ENCODE measurements at places on chromosomes 4 and X. TPM values are rescaled to one million over a fixed set of nuclear protein-coding genes. Genes with fewer than 3 reads are reported as not detected.

DNA sequence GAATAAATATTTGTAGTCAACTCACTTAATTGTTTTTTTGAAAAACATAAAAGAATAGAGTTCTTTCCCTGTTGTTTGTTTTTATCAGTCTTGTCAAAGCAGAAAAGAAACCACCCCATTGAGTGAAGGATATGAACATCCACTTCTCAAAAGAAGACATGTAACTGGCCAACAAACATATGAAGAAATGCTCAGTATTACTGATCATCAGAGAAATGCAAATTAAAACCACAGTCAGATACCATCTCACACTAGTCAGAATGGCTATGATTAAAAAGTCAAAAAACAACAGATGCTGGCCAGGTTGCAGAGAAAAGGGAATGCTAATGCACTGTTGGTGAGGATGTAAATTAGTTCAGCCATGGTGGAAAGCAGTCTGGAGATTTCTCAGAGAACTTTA, 326.1 kb upstream of the EMCN start:
- no peak for DNase-seq

DNA sequence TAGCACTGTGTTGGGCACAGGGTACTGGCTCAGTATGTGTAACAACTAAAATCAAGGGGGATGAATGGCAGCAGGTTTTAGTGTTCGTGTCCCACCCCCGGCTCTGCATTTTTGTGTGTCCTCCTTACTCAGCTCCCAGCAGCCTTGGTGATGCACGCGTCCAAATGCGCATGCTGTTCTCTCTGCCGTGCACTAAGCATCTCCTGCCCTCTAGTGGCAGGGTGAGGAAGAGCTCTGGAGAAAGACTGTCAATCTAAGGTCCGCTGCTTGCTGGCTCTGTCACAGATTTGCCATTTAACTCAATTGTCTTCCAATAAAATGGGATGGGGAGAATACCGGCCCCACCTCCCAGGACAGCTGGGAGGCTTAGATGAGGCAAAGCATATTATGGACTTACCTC, 61.4 kb downstream of the WFS1 start:
- no peak for DNase-seq

DNA sequence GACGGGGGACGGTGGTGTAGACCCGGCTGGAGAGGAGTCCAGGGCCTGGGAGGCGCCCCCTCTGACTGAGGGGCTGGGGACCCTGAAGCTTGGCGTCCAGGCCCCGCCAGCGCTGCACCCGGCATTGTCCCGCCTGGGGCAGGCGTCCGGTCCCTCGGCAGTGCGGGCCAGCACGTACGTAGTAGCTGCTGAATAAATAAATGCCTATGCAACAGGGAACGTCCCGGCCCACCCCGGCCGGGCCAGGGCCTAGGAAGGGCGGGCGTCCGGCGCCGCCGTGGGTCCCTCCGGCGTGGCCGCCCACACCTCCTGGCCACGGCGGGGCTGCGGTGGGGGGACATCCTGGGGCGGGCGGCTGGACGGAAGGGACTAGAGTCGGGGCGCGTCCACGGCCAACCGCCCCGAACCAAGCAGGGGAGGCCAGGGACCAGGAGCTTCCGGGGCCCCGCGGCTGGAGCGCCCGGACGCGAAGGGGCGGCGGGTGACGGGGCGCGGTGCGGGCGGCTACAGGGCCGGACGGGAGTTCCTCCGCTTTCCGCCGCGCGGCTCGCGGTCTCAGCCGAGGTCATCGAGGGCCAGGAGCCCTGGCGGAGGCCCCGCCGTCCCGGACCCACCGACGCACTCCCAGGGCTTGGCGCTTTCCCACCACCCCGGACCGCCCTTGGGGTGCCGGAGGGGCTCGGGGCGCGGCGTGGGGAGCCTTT, 886 bp upstream of the WWC2 start:
- DNase-seq: peak; percentile 54

GRCh38 chr4:141074098-141074878, 59.0 kb downstream of the RNF150 start:
- no peak for DNase-seq

Gene IRS4
- not detected for total RNA-seq

Gene PRRG3
- 0.20 TPM for total RNA-seq

All from upper lobe of left lung (tissue), 6 donors.